T-helper 1 cell (primary cell): ENCODE measurements at places on chromosomes 12 and 14.

DNA sequence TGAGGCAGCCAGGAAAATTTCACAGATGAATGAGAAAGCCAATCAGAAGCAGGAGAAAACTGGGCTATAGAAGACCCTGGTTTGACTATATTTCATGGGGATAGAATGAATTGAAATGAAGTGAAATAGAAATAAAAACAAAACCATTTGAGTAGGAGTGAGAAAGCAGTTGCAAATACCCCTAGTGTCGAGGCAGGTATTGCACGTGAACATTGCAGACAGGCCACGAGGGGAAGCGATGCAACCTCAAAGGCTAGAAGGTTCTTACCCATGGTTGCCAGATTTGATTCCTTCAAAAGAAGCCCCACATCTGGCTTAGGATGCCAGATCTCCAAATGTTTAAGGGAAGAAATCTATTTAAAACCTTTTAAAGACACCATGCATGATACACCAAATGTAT is 648.9 kb downstream of the VRK1 start:
- no peak for DNase-seq

GRCh38 chr12:16165506-16165905 is 112.0 kb downstream of the SLC15A5 start:
- no peak for DNase-seq

DNA sequence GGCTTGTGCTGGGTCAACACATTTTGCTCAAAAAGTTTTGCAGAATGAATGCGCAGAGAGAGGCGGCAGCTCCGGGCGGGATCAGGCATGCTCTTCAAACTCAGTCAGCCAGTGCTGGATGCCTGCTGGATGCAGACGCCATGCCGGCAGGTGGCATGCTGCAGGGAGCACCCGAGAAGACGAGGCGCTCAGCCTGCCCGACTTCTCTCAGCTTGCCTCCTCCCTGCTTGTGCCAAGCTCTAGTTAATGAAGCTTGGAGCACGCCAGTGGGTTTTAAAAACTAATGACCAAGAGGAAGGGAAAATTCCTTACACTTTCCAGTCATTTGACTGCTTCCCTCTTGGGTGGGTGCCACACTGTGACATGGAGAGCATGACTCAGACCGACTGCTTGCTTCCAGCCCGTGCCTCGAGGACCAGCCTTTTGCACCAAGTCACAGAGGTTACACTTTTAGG is 39.8 kb downstream of the SLC24A4 start:
- DNase-seq = no peak

DNA sequence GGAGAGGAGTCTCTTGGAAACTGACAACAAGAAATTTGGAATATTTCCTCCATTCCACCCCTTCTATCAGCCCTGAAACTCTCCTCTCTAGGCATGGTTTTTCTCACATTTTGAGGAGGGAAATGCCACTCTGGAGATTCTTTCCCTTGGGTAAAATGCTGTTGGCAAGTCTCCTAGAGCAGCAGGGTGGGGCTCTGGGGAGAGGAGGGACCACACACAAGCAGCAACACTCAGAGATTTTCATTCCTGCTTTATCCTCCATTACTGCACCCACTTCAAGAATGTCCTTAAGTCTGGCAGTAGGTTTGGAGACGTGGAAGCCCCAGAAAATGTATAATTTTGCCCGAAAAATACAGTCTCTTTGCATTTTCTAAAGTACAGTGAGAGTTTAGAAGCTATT is 130.8 kb upstream of the FLRT2 start:
- DNase-seq = no peak

DNA sequence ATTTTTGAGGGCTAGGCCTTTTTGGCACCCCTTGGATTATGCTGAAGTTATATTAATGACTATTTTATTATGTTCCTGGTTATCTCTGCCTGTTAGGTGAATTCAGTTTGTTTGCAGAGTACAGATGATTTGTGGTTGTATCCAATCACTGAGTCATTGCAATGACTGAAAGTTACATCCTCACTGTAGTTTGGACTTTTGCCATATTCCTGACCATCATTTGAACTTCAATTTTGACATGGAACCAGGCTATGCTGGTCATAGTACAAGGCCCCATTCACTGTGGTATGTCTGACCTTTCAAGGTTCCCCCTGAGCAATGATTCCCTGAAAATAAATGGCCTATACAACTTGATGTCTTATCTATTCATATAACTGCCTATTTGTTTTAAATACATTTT is 621.0 kb downstream of the CCER1 start:
- DNase-seq = no peak

GRCh38 chr14:63673255-63673654 is 31.6 kb upstream of the WDR89 start:
- no peak for DNase-seq

DNA sequence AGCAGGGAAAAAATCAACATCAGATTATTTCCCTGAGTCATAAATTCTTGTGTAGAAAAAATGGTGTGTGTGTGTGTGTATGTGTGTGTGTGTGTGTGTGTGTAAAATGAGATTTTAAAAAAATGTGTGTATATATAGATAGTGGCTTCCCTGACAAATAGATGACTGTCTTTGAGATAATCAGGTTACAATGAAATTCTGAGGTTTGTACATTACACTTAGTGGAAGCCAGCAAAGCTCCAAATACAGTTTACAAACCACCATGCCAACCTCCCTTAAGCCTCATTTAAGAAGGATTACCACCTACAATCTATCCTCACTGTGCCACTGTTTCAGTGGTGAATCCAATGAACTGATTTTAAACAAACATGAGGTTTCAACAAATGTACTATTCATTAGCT is 93.8 kb downstream of the MED13L start:
- DNase-seq = no peak

GRCh38 chr14:90628825-90629224 is 187.4 kb downstream of the TTC7B start:
- DNase-seq = no peak

- DNase-seq = no peak
Measured at GRCh38 chr12:6205144-6205539, 4.9 kb downstream of the CD9 start.

GRCh38 chr14:28141662-28142061 is 624.9 kb upstream of the FOXG1 start:
- DNase-seq = no peak

DNA sequence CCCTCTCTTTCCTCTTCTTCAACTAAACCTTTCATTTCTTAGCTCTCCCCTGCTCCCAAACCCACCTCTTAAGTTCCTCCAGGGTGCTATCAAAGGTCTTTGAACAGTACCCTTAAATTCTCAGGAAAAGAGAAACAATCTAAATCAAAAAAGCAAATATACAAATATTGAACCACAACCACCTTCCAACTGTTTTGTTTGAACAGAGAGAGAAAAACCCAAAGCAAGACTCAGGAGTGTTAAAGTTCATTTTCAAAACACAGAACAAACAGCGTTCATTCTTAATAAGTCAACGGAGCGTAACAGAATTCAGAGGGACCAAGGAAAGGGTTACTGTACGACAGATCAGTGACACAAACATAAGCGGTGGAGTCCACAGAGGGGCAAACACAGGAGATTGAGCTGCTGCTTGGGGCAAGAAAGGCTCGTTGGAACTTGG is 73.3 kb downstream of the NDUFA12 start:
- DNase-seq = no peak

- no peak for DNase-seq
Measured at GRCh38 chr12:128290938-128291337, 24.0 kb downstream of the TMEM132C start.

DNA sequence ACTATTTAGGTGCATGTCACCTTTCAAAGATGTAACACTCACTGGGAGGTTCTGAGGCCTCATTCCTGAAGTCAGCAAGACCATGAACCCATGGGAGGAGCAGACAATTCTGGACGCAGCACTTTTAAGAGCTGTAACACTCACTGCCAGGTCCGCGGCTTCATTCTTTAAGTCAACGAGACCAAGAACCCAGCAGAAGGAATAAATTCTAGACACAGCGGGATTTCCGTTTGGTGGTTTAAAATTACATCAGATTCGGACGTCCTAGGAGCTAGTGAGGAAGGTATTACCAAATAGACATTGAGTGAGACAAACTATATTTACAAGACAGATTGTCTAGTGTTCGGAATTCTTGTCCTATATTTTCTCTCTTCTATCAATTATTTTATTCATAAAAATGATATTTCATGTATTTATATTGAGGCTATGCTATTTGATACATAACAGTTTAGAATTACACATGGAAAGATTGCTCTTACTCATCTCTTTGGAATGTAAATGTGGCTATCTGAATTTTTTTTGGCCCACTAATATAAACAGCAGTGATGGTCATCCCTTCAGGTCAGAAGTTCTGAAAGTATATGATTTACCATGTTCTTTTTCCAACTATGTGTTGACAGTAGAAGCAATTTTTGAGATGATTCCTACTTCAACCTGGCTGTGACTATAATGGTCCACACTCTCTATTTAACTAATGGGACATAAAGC is 1973.0 kb upstream of the FLRT2 start:
- DNase-seq = no peak

DNA sequence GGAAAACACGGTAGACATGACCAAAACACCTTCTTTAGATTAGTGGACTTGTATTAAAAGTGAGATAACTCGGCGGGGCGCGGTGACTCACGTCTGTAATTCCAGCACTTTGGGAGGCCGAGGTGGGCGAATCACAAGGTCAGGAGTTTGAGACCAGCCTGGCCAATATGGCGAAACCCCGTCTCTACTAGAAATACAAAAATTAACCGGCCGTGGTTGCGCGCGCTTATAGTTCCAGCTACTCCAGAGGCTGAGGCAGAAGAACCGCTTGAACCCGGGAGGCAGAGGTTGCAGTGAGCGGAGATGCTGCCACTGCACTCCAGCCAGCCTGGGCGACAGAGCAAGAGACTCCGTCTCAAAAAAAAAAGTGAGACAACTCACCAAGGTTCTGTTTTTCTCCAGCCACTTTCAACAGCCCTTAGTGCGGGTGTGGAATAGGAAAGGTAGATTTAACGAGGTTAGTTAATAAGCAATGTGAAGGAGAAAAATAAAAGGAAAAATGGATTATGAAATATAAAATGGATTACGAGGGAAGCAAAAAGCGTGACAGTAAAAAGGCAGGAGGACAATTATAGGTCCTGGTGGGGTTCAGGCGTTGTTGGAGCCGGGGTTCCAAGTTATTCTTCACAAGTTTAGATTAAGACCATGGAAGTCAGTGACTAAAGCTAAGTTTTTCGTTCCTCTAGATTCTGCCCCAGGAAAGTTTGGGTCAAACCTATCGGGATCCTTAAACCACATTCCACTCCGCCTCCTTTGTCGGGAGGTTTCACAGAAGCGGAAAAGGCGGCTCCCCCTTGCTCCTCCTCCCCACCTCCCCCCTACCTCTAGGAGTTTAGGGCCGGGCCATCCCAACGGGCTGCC is 534 bp downstream of the PPP2R3C start:
- DNase-seq = no peak

DNA sequence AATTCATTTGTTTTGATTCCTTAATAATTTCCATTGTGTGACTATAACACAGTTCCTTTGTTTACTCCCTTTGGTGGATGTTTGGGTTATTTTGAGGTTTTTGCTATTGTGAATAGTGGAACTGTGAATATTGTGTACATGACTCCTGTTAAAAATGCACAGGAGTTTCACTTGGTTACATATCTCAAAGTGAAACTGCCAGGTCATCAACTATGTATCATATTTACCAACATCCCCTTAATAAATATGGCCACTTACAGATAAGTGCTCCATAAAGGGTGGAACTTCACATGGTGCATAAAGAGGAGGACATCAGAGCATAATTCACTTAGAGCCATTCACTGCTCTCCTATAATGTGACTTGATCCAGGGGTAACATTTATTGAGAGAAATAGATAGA is 328.9 kb downstream of the SEC23A start:
- no peak for DNase-seq

GRCh38 chr14:56216626-56217379 is 98.6 kb downstream of the PELI2 start:
- DNase-seq = no peak

DNA sequence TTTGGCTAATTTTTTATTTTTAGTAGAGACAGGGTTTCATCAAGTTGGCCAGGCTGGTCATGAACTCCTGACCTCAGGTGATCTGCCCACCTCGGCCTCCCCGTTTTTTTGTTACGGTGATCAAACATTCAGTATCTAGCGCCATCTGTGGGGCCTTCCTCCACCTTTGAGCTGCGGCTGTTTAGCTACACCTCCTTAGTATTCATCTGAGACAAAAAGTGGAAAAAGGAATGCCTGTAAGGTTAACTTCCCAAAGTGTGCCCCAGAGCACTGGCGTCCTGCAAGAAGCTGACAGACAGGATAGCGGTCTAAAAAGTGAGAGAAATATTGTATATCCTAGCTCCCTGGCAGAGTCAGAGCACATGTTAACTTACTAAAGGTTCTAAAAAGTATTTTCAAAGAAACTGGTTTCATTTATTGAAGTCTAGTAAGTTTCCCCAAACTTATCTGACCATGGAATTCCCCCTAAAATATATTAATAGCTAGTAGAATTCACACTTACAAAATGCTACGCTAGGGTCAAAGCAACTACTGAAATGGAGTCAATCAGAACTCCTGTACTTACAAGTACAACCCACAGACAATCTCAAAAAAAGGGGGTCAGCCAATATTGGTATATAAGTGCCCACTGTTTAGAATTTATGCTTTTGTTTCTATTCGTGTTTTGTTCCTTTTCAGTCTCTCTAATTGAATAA is 59.1 kb downstream of the DUSP16 start:
- DNase-seq = no peak

- DNase-seq = no peak
Measured at GRCh38 chr12:132286912-132287311, 42.5 kb downstream of the GALNT9 start.

DNA sequence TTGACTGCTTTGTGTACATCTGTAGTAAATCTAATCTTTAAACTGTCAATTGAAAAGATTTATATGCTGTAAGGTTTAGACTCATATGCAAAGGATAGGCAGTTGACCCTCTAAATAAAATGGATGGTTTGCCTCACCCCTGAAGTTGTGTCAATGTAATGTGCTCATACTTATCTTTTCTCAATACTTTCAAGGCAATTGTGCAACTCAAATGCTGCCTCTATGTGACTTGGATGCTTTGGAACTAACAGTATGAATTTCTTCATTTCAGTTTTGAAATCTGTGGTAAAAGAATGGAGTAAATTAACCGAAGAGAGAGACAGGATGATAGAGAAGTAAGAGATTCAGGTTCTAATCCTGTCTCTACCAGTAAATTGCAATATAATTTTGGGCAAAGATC is 9.7 kb downstream of the PDE6H start:
- DNase-seq = no peak

DNA sequence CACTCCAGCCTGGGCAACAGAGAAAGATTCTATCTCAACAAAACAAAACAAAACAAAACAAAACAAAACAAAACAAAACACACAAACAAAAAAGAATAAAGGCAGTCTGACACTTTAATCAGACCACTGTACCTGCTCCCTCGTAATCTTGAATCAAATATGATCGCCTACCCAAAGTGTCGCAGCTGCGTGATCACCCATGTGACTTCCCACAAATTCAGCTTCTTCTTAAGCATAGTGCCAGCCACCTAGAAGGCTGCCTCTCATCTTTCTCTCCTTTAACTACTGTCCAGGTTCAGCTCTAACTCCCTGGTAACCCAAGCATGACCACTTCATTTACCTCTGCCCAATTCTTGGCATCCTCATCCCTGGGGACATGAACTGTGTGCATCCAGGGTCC is 37.4 kb downstream of the FMNL3 start:
- DNase-seq = no peak
